ENCODE measurements at places on chromosomes 6 and 20.

GRCh38 chr6:107361753-107362604 is 97.4 kb downstream of the PDSS2 start:
- DNase-seq, result no peak

- DNase-seq, result no peak
These were observed 596.0 kb downstream of the COL12A1 start for GRCh38 chr6:74609871-74610270.

GRCh38 chr20:62567246-62568044 is 74.9 kb upstream of the SLCO4A1 start:
- no peak for DNase-seq

DNA sequence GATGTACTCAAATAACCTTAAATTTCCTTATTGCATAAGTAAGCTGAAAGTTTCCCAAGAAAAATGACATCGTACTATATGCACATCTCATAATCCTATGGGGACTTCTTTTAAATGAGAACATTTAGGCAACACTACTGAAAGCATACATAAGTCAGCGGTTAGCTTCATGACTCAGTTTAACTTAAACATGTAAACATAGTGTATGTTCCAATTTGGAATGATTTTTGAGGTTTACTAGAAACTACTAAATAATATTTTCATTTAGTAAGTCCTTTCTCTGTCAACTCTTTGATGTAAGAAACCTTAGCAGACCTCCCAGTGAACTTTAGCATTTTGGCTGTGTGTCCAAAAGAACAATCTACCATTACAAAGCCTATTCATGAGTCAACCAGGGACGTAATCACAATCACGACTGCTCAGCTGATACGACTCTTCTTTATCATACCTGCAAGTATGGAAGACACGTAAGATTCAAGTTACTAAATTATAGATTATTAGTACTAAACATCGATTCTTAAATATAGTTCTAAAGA is 19.3 kb downstream of the HIVEP2 start:
- no peak for DNase-seq

GRCh38 chr6:48429021-48429420 is 318.0 kb upstream of the PTCHD4 start:
- DNase-seq, result no peak

DNA sequence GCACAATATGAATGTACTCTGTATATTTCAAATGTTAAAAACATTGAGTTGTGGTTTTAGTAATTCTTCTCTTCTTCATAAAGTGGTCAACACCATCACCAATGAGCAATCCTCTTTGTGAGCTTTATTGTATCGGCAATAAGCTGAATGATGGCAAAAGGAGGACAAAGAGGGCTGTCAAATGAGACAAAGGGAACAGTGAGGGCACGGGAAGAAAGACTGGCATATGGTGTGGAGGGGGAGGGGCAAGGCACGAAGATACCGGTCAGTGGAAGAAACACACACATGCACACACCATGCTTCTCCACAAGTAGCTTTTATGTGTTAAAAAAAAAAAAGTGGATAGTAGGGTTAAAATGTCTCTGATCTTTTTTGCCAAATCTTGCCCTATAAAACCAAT is 506.8 kb upstream of the CITED2 start:
- DNase-seq, result no peak

- DNase-seq, result no peak
These were observed 96.4 kb downstream of the TULP4 start for GRCh38 chr6:158408552-158409130.

GRCh38 chr6:44575644-44576043 is 188.1 kb downstream of the CDC5L start:
- no peak for DNase-seq

DNA sequence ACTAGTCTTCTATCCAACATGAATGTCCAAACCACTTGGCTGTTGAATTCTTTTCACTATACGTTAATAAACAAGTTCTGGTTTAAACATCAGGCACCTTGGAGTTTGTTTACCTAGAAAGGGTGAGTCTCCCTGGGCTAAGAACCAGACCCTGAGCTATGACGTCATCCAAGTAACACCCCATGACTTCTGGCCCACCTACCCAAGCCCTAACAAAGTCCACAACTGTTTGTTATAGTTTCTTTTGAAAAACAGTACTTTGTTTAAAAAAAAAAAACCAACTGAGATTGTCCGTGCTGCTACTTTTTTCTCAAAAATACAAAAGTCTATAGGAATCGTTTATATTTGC is 146.9 kb upstream of the BEND6 start:
- DNase-seq, result no peak

Measured in activated gamma-delta T cell treated with anti-CD3 and anti-CD28 coated beads, Interleukin-2, amount 50 U/mL, for 16 hours (primary cell).